ENCODE measurements at places on chromosomes 1 and 21.

DNA sequence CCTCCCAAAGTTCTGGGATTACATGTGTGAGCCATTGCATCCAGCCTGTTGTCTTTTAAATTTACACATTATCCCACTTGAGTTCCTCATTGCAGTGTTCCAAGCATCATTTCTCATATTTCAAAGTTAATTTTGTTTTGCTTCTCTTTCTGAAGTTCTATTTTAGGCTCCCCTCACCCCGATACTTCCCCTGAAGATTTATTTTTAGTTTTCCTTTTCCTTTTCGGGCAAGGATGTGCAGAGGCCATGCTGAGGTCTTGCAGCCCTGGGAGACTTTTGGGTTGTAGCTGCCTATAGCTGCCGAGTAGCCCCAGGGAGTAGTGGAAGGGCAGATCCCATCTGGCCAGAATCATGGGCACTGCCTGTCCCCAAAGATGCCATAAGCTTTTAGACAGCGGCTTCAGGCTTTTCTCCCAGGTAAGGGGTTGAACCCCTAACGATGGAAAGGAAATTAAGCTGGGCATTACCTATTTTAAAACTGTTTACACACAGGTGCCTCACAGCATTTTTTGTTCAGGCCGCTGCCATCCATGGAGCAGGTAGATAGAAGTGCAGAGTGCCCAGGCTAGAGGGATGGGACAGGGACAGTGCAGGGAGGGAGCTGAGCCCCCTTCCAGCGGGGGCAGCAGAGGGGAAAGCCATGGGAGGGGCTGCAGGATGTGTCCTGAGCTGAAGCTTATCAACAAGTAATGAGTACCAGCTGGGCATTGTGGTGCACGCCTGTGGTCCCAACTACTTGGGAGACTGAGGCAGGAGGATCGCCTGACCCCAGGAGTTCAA lies 15.9 kb downstream of the PSEN2 start:
- DNase-seq: no peak

GRCh38 chr1:180911640-180912191 lies 981 bp upstream of the KIAA1614 start:
- DNase-seq: no peak

DNA sequence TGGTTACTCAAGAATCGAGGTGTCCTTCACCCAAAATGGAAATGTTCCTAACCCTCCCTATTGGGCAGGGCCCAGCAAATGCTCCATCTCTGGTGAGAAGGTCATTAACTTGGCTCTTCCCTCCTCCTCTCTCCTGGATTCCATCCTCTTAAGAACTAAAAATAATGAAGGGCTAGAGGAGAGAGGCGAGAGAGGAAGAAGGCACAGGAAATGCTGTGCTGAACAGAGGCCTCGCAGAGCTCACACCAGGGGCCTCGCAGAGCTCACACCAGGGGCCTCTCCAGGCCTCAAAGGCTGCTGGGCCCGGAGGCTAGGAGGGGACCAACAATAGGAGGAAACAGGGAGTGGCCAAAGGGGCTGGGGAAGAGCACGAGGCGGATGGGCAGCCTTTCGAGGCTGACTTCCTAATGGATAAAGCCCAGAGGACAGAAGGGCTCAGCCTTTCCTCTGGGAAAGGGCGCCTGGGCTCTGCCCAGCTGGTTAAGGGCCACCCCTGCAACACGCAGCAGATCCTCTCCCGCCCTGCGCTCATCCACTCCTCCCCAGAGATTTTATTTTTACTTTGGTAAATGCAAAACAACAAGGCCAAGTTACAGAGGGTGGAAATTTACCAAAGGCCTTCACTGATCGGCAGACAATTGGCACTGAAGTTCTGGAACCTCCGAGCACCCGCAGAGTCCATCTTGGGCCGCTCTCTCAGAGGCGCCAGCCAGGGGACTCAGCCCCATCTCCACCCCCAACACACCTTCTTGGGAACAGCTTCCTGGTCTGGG lies 78.5 kb downstream of the ITPKB start:
- DNase-seq: no peak

DNA sequence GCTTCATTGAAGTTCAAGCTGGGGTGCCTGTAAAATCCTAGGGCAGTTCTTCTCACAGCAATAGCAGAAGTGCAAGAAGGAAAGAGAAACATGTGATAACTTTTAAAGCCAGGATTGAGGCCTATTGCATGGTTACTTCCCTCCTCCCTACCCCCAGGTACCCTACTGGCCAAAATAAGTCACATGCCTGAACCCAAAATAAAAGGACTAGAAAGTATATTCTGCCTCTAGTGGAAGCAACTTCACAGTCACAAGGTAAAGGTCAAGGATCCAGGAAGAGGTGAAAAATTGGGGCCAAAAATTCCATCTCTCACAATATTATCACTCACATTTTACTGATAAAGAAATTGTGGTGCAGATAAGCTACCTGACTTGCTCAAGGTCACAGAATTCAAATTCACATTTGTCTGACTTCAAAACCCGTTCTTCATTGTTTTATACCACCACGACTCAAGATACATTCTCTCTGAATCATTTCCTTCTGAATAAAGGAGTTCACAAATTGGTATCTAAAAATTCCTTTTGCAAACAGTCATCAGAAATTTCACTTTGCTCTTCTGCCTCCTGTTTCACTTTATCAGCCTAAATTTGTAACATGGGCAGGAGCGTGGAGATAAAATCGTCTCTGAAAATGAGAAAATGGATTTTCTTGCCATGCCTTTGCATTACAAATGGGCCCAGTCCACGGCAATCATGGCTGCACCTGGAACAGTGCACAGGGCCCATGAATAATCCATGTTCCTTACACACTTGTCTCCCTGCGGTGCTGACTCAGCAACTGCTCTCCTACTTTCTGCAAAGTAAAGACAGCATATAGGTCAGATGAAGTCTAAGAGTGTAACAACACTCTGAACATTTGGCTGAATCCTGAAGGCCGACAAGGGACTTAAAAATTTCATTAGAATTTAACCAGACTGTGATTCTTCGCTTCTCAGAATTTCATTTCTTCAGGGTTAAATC lies 485.3 kb upstream of the NFIA start:
- DNase-seq: no peak

GRCh38 chr1:2786329-2787162 lies 14.9 kb downstream of the TTC34 start:
- no peak for DNase-seq

- DNase-seq: no peak
Observed at GRCh38 chr1:162303004-162303344, 73.7 kb downstream of the SPATA46 start.

- DNase-seq: peak; percentile 86
Observed at GRCh38 chr1:10210841-10211804, 753 bp downstream of the KIF1B start.

- DNase-seq: no peak
Observed at GRCh38 chr1:43619996-43620920, 29.7 kb upstream of the KDM4A start.

DNA sequence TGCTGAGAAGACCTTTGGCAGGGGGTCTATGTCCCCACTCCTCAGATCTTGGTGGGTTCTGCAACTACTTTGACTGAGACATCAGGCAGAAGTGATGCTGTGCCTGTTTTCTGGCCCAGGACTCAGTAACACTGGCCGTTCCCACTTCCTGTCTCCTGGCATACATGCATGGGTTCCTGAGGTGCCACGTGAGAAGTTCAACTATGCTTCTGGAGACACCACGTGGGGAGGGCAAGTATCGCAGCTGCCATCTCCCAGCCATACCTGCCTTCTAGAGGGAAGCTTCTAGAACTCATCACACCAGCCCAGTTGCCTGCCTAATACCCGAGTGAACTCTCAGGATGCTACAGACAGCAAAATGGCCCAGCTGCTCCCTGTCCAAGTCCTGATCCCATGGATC lies 65.8 kb downstream of the TRABD2B start:
- no peak for DNase-seq

All from occipital lobe (tissue), 3 donors.